ENCODE measurements at places on chromosomes 2 and 18. TPM values are rescaled to one million over a fixed set of nuclear protein-coding genes. Genes with fewer than 3 reads are reported as not detected.
A peak's percentile ranks its signal among the peaks of the same experiment; 100 is the strongest.

HOXD13 gene
- total RNA-seq = 2.1 TPM

DNA sequence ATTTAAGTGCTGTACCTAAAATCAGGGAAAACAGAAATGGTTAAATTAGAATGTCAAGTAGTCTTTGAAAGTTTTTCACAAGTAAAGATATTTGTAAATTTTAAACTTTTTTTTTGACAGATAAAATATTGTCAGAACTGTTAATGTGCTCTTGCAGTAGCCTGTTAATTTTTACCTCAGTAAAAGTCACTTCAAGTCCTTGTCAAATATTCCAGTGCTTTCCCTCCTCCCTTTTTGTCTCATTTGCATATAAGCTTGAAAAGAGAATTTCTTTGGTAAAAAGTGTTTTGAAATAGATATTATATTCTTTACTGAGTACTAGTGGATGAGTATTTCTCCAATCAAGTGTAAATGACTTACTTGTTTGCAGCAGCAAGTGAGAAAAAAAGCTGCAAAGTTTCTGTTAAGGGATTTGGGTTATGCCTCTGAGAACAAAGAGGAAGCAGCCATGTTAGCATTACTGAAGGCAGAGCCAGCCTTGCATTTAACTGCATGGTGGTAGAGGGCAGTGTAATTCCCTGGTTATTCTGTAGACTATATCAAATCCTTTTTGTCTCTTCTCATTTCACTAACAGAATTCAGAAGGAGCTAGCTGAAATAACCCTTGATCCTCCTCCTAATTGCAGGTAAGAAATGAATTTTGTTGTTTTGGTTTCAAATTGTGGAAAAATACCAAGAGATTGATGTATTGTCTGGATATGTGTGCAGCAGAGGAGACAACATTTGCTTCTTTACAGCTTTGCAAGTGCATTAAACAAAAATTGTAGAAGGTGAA, 3.2 kb downstream of the UBE2E3 start:
- peak; percentile 52 for DNase-seq

DNA sequence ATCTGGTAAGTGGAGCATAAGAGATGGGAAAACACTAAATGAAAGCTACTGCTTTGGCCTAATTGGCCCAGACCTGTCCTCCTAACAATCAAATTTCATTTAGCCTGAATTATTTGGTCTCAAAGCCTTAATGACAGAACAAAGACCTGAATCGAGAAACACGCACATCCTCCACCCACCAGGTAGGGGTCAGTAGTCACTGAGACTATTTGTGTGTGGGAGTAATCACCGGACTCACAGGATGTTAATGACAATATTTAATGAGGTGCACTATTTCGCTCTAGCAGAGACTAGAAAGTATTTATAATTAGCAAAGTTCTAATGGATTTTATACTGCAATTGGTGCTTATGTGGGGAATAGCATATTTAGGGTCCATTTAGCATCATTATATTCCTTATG, 68.1 kb downstream of the RBM43 start:
- no peak for DNase-seq

TUBB8B gene
- not detected for total RNA-seq

DNA sequence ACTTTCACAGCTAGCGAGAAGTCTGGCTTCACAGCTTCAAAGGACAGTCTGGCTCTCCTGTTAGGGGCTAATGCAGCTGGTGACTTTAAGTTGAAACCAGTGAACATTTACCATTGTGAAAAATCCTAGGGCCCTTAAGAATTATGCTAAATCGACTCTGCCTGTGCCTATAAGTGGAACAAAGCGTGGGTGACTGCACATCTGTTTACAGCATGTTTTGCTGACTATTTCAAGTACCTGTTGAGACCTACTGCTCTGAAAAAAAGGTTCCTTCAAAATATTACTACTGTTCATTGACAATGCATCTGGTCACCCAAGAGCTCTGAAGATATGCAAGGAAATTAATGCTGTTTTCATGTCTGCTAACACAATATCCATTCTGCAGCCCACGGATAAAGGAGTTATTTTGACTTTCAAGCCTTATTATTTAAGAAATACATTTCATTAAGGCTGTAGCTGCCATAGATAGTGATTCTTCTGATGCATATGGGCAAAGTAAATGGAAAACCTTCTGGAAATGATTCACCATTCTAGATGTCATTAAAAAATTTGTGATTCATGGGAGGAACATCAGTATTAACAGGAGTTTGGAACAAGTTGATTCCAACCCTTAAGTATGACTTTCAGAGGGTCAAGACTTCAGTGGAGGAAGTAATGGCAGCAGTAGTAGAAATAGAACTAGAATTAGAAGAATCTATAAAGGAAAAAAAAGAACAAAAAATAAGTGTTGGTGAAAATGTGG, 48.9 kb downstream of the POLR1A start:
- no peak for DNase-seq

DNA sequence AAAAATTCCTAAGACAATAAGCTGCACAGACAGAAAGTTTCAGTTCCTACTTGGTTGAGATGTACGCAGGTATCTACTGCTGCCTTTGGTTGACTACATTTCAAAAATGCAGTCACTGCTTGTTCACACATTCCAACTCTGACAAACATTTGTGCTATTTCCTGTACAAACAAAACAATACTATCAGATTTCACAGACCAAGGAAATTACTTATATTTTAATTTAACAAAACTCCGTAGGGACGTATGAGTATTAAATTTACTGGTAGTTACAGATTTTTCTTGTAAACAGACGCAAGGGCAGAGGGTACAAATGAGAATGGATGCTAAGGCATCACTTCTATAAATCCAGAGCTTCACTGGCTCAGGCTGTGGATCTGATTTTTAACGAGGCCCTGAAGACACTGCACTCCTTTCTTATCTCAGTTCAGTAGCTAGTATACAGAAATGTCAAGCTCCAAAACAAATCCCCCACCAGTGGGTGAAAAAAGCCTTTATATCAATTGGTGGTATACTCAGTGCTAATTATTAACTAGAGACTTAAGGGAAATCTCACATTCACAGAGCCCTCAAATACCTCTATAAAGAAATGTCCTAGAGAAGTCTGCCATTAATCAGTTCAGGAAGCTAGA, 31.7 kb upstream of the TTC32 start:
- peak; percentile 75 for DNase-seq

ALLC gene
- not detected for total RNA-seq

DYSF gene
- 0.81 TPM for total RNA-seq

DNA sequence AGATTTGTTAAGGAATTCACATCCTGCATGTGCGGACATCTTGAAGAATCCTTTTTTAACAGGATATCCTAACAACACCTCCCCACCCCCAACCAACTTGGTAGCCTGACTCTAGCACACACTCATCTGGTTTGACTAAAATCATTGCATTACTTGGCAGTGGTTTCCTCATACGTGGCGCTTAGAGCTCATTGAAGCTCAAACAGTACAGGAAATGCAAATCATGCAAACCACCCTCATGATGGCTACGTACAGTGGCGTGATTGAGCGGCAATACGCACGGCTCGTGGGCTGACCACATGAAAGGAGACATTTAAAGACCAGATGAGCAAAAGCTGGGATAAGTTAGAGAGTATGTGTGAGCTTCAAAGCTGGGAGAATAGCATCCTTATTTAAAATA, 336.2 kb downstream of the ZEB2 start:
- DNase-seq = no peak

DNA sequence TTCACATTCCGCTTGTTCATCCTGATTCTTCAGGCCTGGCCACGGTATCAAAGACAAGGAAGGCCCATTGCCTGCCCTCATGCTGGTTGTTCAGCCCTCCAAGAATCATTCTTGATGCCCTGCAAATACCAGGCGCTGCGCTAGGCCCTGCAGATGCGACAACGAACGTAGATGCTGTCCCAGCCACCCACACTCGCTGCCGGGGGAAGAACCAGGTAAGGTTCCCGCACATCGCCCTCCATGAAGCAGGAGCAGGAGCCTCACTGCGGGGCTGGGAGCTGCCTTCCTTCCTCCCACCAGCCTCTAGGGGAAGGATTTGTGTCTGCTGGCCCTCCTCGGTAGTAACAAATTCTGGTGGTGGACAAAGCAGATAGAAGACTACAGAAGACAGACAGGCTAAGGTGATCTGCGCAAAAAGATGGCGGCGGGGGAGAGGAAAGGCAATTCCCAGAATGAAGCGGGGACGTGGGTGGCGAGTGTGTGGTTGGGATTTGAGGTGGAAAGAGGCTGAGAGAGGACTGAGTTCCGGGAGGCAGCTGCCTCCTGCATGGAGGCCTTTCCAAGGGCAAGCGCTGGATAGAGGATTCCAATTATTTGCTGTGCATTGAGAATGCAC, 19.8 kb upstream of the GPR55 start:
- DNase-seq = no peak

PTPRN gene
- total RNA-seq = 1.1 TPM

- DNase-seq = no peak
Observed at GRCh38 chr2:99772591-99773331, 282.9 kb upstream of the REV1 start.

- no peak for DNase-seq
Observed at GRCh38 chr2:46563186-46563585, 83.8 kb downstream of the TMEM247 start.

- DNase-seq = peak; percentile 80
Observed at GRCh38 chr2:65435625-65436168, 3.3 kb upstream of the SPRED2 start.

- no peak for DNase-seq
Observed at GRCh38 chr2:180442860-180443644, 436.0 kb upstream of the CWC22 start.

GRCh38 chr18:3066341-3067110, 53.6 kb upstream of the LPIN2 start:
- DNase-seq = no peak

CCDC74B gene
- 5.8 TPM for total RNA-seq

CCDC121 gene
- 1.4 TPM for total RNA-seq

- no peak for DNase-seq
Observed at GRCh38 chr2:209525331-209525730, 101.5 kb downstream of the MAP2 start.

CLHC1 gene
- total RNA-seq = 3.9 TPM

DNA sequence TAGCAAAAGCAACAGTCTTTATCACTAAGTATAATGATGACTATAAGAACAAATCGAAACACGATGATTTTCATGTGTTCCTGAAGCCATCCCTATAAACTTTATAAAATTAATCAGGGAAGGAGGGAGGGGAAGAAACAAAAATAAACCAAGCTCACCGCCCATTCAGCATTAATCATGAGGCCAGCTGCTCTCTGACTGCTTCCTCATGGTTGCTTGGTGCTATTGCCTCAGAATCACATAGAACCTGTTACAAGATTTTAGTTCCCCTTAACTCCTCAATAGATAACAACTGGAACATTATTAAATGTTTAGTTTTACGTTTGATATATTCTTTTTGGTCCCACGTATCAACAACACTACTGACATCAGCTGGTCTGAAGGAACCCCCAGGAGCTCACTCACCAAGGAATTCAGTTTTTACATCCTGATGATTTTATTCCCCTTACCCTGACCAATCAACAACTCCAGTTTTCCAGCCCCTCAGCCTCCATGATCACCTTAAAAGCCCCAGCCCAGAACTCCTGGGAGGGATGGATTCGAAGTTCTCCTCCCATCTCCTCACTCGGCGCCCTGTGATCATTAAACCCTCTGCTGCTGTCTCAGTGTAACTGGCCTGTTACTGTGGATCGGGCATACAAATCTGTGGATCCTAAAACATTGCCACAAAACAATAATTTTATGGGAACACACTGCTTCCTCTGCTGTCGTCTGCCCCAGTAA, 10.6 kb upstream of the HNRNPLL start:
- DNase-seq = no peak

GALNT13 gene
- 0.05 TPM for total RNA-seq

RTN4 gene
- total RNA-seq = 249 TPM

DNA sequence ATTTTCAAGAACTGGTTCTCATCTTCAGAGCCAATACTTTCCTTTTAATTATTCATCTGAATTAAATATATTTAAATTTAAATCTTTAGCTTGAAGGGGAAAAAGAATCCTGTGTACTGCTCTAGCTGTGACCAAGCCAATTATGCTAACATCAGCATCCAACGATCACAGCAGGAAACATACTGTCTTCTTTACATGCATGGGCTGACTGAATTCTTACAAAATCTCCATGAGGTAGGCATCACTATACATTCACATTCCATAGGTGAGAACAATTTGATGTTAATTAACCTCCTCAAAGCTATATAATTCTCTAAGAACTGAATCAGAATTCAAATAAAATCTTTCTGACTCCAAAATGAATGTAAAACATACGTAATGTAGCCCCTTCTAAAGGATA, 118.8 kb upstream of the MAP2 start:
- no peak for DNase-seq

METTL8 gene
- 8.1 TPM for total RNA-seq

ADD2 gene
- total RNA-seq = 9.5 TPM

DNA sequence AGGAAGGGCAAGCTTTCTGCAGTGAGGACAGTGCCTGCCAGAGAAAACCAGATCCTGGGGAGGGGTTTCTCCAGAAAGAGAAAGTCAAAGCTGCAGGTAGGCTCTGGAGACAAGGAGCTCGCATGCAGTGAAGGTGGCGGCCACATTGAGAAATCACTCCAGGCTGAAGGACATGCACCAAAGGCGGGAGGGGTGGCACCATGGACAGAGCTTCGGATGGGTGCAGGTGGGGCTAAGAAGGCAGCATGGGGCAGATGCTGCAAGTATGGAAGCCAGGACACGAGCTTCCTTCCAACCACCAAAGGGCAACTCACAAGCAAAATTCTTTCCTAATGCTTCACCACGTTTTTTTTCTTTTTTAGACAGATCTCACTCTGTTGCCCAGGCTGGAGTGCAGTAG, 104.4 kb upstream of the SLC35G4 start:
- DNase-seq = peak; percentile 11

GRCh38 chr18:35028536-35028935, 12.7 kb upstream of the MAPRE2 start:
- DNase-seq = peak; percentile 30

CYS1 gene
- 0.79 TPM for total RNA-seq

IRS1 gene
- 12.6 TPM for total RNA-seq

SGO2 gene
- 17.3 TPM for total RNA-seq

DCDC2C gene
- not detected for total RNA-seq

- peak; percentile 25 for DNase-seq
Observed at GRCh38 chr2:71154798-71155197, 24.4 kb downstream of the MPHOSPH10 start.

RAD51AP2 gene
- not detected for total RNA-seq

GRCh38 chr2:39665811-39666490, at the start of gene TMEM178A:
TSS of gene TMEM178A (plus strand) at chr2:39665917. CDS start at chr2:39665975, 58 bp downstream.
- peak; percentile 15 for DNase-seq

MYOM1 gene
- not detected for total RNA-seq

ARHGAP28 gene
- 0.05 TPM for total RNA-seq

ABCG8 gene
- not detected for total RNA-seq
